ENCODE measurements at places on chromosomes 2 and 18. TPM values are rescaled to one million over a fixed set of nuclear protein-coding genes. Genes with fewer than 3 reads are reported as not detected.

- no peak for DNase-seq
These were observed 336.8 kb downstream of the MYCN start for GRCh38 chr2:16277117-16277516.

GRCh38 chr2:36396878-36397539, 41.4 kb downstream of the CRIM1 start:
- DNase-seq: no peak

DNA sequence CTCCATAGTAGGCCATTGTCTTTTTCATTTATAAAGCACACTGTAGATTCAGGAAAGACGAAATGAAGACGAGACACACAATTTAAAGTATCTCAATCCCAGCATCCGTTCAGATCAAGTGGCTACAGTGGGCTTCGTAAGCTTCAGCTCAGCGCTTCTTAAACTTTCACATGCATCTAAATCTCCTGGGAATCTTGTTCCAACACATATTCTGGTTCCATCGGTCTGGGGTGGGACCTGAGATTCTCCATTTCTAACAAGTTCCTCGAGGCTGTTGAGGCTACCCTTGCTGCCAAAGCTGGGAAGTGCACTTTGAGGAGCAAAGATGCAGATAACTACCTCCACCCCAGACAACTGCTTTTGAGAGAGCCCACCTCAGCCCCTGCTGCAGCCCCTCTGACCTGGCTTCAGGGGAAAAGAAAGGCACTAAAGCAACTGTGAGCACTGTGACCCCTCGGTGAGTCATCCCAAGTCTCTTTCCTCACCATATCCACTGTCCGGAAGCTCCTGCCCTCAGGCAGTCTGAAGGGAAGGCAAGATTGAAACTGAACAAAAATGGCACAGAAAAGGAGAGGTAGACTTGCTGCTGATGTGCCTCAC, 201.1 kb upstream of the FBXO11 start:
- no peak for DNase-seq

DNA sequence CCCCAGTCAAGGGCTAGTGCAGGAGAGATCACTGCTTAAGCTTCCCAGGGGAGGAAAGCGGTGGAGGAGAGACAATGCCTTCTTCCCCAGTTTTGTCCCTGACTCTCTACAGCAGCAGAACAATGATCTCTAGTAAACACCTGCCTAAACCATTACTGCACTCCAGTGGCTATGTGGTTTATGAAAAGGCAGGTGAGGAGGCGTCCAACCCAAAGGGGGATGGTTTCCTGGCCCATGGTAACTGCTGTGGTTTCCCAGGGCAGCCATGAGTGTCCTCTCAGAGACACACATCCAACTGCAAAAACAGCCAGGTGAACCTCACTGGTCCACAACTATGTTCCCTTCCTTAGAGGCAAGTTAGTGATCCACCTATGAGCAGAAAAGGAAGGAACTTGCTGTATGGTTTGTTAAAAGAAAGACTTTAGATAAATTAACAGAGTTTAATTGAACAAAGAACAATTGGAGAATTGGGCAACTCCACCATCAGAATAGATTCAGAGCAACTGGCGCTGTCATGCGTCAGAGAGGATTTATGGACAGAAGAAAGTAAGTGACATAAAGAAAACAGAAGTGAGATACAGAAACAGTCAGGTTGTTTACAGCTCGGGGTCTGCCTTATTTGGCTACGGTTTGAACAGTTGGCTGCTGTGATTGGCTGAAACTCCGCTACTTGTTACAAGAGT, 4.8 kb upstream of the TTC39C start:
- no peak for DNase-seq

- DNase-seq: no peak
These were observed 19.3 kb downstream of the IGFBP2 start for GRCh38 chr2:216652566-216652965.

Gene PLGLB2
- total RNA-seq: 0.62 TPM

Data from aorta (tissue), 5 donors.